ENCODE measurements at places on chromosomes 1 and 21.

- no peak for DNase-seq
Observed at GRCh38 chr1:29498126-29499103, 262.1 kb downstream of the PTPRU start.

DNA sequence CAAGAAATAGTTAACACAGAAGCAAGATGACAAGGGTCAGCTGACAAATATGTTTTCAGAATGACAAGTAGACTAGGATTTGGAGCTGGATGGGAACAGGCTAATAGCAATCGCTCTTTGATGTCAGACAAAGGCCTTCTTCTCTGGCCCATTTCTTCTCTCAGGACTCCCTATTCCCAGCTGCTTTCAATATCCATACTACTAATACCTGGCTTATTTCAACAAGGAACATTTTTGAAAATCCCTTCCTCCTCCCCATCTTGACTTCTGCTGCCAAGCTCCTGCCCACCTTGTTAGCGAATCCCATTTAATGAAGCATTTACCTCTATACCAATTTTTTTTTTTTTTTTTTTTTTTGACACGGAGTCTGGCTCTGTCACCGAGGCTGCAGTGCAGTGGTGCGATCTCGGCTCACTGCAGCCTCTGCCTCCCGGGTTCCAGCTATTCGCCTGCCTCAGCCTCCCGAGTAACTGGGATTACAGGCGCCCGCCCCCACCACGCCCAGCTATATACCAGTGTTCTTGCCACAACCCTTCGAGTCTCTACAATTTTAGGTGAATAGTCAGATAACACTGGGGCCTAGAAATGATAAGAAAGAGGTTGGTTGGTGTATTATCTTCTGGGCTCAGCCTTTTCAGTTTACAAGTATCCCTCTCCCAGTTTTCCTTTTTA is 68.4 kb downstream of the MACF1 start:
- no peak for DNase-seq

DNA sequence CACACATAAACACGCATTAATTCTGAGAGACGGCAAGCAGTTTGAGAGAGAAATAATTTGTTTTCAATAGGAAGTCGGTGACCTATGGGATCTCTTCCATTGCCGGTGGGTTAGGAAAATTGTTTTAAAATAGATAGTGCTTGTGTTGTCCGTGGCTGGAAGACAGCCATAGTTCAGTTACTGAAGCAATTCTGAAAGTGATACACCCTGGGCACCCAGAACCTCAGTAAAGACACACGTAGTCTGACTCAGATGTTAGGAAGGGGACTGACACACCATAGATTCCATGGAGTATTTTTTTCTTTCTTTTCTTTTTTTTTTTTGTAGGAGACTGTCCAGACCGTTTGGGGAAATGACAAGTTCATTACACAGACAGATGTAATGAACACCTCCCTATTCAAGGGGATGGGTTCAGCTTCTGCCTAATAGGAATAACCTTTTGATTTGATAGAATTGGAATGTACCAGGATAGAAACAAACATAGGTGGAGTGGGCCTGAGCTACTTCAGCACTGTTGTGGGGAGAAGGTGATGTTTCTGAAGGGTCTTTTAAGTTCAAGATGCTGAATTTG is 1.6 kb downstream of the C1orf21 start:
- peak; percentile 14 for DNase-seq

GRCh38 chr1:226677027-226678020 is 61.8 kb downstream of the ITPKB start:
- DNase-seq, result no peak

DNA sequence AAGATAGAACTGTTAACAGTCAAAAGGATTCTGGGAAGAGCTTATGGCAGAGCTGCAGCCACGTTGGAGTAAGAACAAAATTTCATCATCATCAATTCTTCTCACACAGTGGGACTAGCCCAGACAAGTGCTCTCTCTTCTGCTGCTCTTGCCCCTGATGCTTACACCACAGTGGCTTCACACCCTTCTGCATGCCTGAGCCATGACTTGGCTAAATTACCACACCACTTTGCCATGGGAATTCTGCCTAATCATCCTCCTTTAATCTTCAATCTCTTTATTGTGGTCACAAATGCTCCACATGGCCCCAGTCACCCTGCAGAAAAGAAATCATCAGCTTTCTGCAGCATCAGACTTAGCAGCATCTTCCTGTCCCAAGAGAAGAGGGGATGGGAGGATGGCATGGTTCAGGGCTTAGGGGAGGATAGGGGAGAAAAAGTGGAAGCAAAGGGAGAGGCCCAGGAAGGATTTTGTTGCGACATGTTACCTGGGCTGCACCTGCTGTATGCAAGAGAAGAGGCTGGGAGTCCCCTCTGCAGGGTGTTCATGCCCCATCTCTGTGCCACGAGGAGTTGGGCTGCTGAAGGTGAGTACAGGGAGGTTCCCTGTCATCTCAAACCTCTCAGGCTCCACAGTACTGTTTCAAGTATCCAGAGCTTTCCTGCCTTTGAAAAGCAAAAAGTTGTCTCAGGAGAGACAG is 9.0 kb upstream of the RPTN start:
- DNase-seq, result no peak

DNA sequence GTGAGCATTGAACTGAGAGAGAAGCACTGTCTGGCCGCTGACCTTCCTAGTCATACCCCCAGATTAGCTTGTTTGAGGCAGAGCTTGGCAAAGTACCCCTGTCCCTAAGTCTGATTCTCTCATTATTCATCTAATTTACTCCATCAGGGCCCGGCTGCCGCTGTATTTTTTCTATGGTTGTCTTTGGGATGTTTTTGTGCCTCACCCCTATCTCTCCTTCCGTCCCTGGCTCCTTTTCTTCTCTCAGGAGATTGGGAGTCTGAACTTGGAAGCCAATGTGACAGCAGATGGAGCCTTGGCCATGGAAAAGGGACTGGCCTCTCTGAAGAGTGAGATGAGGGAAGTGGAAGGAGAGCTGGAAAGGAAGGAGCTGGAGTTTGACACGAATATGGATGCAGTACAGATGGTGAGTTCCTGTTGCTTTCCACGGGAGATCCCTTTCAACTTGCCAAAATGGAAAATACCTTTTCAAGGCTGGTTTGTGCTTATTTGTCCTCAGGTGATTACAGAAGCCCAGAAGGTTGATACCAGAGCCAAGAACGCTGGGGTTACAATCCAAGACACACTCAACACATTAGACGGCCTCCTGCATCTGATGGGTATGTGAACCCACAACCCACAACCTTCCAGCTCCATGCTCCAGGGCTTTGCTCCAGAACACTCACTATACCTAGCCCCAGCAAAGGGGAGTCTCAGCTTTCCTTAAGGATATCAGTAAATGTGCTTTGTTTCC is 53.9 kb downstream of the LAMC2 start:
- no peak for DNase-seq

- no peak for DNase-seq
Observed at GRCh38 chr1:115654125-115654524, 12.4 kb downstream of the VANGL1 start.

All from GM20000 (cell line).